SHP77 (cell line): ENCODE measurements at places on chromosomes 16 and 17.
A peak's percentile ranks its signal among the peaks of the same experiment; 100 is the strongest.

- peak; percentile 41 for DNase-seq
These were observed 62.2 kb downstream of the UTP18 start for GRCh38 chr17:51322390-51323029.

- no peak for DNase-seq
These were observed 61.3 kb downstream of the PRKCB start for GRCh38 chr16:23896832-23897821.

DNA sequence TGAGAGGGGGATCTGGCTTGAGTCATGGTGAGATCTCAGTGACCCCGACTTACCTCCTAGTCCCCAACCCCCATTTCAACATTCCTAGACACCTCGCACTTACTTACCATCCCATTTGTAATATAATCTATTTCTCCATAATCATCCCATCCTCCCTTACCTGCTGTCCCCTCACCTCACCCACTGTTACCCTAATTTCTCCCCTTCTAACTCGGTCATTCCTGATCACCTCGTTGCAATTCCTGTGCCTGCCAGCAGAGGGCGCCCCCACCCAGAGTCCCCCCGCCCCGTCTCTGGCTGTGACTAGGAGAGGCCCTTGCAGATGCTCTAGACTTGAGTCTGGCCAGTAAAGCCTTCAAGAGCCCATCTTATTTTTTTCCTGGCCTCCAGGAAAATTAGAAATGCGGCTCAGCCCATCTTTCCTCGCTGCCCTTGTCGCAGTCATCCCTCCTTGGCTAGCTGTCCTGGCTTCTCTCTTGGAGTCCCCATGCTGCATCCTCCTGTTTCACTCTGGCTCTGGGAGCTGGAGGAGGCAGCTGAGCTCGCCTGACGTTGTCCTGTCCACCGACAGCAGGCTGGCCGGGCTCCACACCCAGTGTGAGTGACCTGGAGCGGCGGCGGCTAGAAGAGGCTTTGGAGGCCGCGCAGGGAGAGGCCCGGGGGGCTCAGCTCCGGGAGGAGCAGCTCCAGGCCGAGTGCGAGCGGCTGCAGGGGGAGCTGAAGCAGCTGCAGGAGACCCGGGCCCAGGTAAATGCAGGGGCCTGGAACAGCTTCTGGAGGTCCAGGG lies 5.0 kb downstream of the TBKBP1 start:
- DNase-seq, result peak; percentile 9

- DNase-seq, result no peak
These were observed 25.5 kb upstream of the CDC42EP4 start for GRCh38 chr17:73337330-73337710.

DNA sequence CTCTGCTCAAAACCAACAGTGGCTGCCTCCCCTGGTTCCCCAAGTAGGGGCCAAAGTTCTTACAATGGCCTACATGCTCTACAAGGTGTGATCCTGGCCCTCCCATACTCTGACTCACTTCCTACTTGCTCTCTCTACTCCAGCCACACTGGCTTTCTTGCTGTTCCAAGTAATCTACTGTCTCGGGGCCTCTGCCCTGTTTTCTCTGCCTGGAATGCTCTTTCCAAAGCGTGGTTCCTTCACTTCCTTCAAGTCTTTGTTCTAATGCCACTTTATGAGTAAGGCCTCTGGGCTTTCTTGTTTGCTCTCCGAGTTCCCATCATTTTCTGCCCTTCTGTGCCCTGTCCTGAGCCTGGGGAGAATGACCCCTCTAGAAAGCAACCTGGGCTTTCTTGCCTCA lies 4.1 kb upstream of the CDH3 start:
- DNase-seq, result no peak

DNA sequence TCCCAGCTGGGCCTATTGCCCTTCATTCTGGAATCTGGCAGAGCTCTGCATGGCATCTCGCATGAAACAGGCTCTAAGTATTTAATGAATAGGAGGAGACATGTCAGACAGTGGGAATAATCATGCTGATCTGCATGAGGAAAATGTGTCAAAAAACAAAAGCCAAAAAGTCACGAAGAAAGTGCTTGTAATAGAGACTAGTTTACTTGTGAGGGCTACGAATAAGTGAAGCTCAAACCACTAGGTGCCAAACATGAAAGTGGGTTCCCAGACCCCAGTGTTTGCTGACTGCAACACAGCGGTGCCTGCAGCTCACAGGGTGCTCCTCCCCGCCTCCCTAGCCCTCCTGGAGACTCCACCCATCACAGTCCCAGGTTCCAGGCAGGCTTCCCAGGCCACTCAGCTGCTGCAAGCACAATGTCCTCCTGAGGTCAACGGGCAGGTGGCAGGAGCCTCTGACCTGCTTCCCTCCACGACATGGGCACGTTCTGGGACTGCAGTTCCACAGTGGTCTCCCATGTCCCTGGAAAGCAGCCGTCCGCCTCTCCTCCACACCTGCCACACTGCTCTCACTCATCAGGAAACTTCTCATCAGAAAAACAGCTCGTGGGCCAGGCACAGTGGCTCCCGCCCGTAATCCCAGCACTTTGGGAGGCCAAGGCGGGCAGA lies 96.5 kb downstream of the ANKRD11 start:
- no peak for DNase-seq

DNA sequence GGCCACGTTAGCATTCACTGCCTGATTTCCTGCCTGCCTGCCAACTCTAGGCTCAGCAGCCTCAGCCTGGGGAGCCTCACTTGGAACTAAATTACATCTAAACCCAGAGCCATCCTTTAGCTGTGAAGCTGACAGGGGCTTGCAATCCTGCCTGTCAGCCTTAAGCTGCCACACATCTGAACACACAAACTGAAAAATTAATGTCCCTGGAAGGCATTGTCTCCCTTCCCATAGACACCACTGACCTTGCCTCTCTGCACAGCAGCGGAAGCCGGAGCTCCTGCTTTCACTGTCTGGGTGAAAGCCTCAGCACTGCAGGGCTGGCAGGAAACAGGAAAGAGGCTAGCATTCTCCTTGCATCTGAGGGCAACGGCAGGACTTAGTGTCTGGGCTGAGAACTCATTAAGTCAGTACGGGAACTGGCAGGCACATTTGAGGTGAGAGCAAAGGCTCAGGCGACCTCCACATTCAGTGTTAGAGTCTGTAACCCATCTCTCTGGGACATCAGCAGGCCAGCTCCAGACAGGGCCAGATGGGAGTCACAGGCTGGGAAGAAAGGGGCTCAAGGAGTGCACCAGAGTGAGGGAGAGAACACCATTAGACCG lies 452.4 kb upstream of the C16orf82 start:
- peak; percentile 27 for DNase-seq

DNA sequence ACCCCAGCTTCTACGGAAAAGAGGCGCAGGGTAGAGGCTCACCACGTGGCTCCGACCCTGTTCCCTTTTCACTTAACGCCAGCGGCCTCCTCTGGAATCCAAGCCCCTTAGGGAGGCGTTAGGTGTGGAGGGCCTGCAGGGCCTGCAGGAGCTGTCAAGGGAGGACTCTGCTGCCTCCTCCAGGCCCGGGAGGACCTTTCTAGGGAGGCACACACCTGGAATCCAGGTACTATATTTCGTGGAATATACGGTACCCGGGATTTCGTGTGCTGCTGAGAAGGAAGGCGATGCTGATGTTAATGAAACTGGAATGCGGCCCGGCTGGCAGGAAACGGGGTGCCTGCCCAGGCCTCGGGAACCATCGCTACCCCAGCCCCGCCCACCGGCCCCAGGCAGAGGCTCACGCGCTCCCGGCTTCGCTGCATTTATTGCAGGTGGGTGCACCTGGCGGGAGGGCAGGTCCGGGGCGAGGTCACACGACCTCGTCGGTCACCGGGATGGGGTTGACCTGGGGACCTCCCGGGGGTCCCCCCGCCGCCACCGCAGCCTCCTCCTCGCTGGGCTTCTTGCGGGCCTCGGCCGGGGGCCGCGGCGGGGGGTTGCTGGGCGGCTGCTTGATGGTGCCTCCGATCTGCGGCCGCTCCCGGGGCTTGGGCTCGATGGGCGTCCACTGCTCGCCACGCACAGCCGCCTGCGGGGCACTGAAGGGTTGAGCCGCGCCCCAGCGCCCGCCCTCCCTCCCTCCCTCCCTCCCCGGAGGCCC lies 4.7 kb downstream of the IL17C start:
- DNase-seq, result no peak

- no peak for DNase-seq
These were observed 31.6 kb downstream of the SERPINF1 start for GRCh38 chr17:1793447-1793806.

- peak; percentile 36 for DNase-seq
These were observed 33.7 kb downstream of the RGS9 start for GRCh38 chr17:65170839-65171238.

GRCh38 chr16:75208242-75208825 lies 1.4 kb upstream of the CTRB2 start:
- DNase-seq, result no peak

- no peak for DNase-seq
These were observed 81.9 kb downstream of the CA4 start for GRCh38 chr17:60231691-60232090.

- no peak for DNase-seq
These were observed 3.7 kb upstream of the ATP1B2 start for GRCh38 chr17:7647018-7647417.

GRCh38 chr16:66522816-66523590 lies 26.9 kb downstream of the TK2 start:
- no peak for DNase-seq

- DNase-seq, result peak; percentile 45
These were observed 402.7 kb upstream of the TNRC6C start for GRCh38 chr17:77555741-77556291.

GRCh38 chr17:13939222-13939621 lies 130.1 kb upstream of the COX10 start:
- no peak for DNase-seq

- no peak for DNase-seq
These were observed at the start of gene KRTAP2-3 for GRCh38 chr17:41060052-41060604. Gene KRTAP2-3, minus strand, starts transcription at chr17:41060114. Its CDS starts 64 bp downstream, at chr17:41060050.

- DNase-seq, result peak; percentile 82
These were observed 30.1 kb upstream of the TNFRSF13B start for GRCh38 chr17:17001874-17002520.

GRCh38 chr17:41545829-41546410 lies 17.8 kb upstream of the KRT19 start:
- no peak for DNase-seq

GRCh38 chr16:65889533-65889966 lies 476.9 kb upstream of the CDH5 start:
- peak; percentile 54 for DNase-seq

DNA sequence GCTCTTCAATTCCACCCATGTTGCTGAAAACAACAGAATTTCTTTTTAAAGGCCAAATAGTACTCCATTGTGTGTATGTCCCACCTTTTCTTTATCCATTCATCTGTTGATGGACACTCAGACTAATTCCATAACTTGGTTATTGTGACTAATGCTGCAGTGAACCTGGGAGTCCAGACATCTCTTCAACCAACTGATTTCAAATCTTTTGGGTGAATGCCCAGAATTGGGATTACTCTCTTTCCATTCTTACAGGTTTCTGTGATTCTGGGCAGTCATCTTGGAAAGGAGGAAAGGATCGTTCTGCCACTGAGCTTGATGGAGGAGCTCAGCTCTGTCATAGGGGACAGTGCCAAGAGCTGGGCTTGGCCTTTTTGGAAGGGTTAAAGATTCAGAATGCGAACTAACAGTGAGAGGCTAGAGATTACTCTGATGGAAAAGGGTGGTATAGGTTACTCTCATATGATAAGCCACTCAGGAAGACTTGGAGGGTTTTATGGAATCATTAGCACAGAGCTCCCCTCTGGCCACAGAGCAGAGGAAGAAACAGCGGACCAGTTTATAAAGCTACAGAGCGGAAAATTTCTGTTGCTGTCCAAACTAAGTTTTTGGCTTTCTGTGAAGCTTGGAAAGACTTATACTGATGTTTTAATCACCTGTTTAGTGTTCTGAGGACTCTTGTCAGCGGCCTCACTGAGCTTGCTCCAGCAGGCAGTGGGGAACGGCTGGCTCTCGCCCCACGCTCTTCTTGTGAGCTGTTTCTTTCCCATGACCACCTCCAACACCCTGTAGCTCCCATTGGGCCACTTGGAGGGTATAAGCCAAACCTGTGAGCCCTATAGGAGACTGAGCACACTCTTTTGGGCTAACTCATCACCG lies 48.3 kb downstream of the HIC1 start:
- no peak for DNase-seq
